Fibroblast of skin of back (primary cell): ENCODE measurements at places on chromosomes 6 and 20.

DNA sequence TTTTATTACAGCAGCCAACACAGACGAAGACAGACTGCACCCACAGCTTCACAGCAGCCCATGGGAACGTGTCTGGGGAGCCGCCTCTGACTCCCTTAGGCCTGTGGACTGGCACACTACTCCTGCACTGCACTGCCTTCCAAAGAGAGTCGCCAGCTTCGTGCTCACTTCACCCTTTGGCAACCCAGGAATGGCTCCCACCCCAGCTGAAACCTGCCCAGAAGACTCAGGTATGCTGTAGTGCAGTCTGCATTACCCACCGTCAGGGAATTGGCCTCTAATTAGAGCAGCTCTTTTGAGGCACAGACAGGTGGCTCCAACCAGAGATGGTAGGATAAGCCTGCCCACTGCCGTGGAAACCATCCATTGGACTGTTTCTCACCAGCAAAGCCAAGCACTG lies 39.9 kb upstream of the FRMD1 start:
- no peak for DNase-seq

GRCh38 chr20:40704828-40705227 lies 15.8 kb upstream of the MAFB start:
- DNase-seq: no peak

DNA sequence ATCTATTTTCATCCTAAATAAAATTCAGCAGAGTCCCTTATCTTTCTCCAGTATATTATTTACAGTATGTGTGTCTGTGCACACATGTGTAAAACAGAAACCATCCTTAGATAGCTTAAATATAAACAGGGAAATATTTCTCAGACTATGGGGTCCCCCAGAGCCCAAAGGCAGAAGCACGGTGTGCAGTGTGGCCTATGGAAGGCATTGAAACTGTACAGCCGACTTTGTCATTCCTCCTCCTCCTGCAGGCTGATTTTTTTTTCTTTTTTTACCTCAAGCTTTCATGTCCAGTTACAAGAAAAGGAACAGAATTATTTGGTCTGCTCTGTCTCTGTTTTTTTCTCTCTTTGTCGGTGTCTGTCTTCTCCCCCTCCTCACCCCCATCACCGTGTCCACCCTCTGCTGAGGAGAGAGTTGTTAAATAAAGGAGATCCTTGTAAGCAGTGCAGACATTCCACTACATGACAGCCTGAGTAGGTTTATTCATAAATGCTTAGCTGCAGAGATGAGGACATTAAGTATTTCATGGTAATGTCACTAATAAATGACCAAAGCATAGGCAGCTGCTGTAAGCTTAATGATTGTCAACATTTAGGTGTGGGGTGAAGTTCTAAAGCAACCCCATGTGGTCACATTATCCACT lies 31.8 kb upstream of the SLC35D3 start:
- no peak for DNase-seq

- no peak for DNase-seq
Observed at GRCh38 chr6:107715550-107716321, 108.4 kb downstream of the SCML4 start.

DNA sequence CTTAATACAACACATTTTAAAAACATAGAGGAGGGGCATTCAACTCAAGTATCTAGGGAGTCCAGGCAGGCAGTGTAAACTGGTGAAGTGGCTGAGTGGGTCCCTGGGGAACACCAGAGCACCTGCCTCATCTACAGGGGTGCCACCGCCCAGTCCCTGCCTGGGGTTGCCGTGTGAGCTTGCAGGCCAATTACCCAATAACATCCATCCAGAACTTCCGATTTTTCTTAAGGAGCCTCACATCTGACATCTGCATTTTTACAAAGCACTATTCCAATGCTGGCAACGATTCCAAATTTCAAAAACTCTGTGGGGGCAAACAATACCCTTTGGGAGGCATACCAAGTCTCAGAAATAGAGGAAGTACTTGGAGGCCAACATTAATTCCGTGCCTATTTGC lies 288.4 kb upstream of the TSHZ2 start:
- DNase-seq: no peak

DNA sequence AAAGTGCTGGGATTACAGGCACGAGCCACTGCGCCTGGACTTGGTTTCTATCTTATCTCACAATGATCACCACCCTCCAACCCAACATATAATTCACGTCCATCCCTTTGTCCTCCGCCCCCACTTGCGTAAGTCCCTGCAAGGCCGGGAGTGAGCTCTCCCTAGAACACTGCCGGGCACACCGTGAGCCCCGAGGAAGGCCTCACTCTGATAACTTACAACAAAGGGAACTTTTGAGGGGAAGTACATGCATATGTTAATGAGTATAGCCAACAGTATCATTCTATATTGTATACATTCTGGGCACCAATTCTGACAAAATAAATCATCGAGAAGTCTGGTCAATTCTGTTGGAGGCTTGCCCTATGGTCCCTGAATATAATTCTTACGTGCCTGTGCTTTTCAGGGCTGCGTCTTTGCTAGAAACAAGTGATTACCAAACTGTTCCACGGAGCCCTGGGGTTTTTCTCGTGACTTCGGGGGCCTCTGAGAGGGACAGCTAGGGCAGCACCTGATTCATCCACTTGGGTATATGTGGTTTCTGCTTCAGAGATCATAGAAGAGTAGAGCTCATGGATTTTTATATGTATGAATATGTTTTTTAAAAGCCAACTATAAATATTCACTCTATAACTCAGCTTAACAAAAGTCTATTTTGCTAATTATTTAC lies 469.8 kb upstream of the AGPAT4 start:
- DNase-seq: no peak

DNA sequence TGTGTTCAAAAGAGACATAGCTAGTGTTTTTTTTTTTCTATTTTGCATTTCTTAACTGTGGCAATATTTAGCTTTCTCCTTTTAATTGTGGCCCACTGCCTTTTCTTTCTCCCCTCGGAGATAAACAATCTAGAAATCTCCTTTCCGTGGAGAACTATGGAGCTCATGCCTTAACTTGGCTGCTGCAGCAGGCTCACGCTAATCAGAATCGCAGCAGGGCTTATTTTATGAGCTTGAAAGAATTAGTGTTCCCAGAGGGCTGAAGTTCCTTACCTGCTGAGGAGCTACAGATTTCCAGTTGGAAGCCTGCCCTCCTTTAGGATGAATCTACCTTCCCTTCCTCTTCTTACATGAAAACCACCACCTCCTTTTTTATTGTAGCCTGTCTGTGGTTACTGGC lies 35.6 kb downstream of the CTNNBL1 start:
- no peak for DNase-seq
